ENCODE measurements at places on chromosomes 6 and 20.

- no peak for DNase-seq
These were observed 12.8 kb downstream of the PHIP start for GRCh38 chr6:79065232-79065631.

- no peak for DNase-seq
These were observed 230.3 kb downstream of the IBTK start for GRCh38 chr6:82017288-82017687.

DNA sequence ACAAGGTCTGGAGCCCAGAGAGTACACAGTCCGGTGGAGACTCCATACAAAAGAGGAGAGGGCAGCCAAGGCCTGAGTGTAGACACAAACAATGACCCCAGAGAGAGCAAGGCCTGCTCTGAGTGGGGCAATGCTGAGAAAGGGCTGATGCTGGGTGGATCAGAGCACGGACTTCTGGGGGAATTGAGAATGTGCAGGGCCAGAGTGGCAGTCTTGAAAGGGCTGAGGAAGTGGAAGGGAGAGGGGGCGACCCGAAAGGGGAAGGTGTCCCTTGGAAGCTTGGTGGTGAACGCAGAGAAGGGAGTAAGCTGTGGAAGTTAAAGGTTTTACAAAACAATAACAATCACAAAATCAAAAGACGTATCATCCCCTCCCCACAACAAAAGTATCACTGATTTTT, 12.0 kb upstream of the GRM4 start:
- DNase-seq: no peak

- DNase-seq: no peak
These were observed 102.1 kb upstream of the LAMP5 start for GRCh38 chr20:9412309-9412708.

GRCh38 chr20:49171909-49172308, 16.2 kb downstream of the STAU1 start:
- no peak for DNase-seq
